Type B pancreatic cell (in vitro differentiated cells): ENCODE measurements at places on chromosomes 4 and X.

DNA sequence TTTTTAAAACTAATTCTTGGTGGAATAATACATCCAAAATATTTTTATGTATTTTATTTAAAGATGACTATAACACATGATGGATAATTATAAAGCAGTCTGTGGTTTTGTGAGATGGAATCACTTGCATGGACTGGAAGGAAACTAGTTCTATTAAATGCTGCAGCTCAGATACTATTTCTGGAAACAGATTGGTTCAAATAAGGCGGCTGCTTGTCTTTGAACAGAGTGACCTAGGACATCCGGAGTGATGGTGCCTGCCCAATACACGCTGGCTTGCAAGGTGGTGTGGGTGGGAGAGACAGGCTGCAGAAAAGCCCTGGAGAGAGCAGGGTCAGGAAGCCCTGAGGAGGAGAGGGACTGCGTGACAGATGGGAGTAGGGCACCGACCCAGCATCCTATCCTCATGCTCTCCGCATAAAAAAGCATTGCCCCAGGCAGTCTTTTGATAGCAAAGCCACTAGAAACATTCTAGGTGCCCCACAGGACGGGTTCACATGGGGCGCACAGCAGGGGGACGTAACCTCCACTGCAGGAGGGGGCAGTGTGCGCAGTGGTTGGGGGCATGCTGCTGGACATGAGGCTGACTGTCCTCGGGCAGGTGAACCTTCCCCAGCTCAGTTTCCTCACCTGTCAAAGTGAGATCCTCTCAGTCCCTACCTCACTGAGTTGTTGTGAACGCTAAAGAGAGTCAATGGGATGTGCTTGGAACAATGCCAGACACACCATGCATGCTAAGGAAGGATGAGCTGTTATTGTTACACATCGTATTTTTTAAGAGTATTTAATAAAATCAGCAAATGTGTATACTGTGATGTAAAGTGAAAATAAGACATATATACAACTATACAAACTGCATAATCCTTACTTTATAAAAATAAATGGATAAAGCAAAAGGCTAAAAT is 71.3 kb downstream of the EVC2 start:
- DNase-seq, result no peak

DNA sequence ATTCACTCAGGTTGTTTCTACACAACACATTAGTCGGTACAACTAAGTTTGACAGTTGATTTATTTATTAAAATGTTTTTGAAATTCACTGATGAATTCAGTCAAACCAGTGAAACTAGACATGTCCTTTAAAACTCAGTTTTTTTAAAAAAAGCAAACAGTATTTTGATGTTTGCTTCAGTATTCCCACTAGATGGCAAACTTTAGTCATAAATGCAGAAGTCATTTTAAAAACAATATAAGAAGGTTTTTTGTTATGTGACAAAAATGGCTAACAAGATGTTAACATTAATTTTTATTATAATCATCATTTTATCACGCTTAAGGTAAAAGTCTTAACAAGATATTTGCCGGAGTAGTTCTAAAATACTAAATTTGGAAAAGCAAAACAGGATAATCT is 1337.8 kb upstream of the DIAPH2 start:
- no peak for DNase-seq

GRCh38 chr4:105709081-105709450 is 482 bp downstream of the GSTCD start:
- DNase-seq, result no peak

GRCh38 chrX:86039625-86040568 is 7.5 kb downstream of the CHM start:
- no peak for DNase-seq

GRCh38 chrX:40143001-40143400 is 45.2 kb upstream of the BCOR start:
- DNase-seq, result no peak

DNA sequence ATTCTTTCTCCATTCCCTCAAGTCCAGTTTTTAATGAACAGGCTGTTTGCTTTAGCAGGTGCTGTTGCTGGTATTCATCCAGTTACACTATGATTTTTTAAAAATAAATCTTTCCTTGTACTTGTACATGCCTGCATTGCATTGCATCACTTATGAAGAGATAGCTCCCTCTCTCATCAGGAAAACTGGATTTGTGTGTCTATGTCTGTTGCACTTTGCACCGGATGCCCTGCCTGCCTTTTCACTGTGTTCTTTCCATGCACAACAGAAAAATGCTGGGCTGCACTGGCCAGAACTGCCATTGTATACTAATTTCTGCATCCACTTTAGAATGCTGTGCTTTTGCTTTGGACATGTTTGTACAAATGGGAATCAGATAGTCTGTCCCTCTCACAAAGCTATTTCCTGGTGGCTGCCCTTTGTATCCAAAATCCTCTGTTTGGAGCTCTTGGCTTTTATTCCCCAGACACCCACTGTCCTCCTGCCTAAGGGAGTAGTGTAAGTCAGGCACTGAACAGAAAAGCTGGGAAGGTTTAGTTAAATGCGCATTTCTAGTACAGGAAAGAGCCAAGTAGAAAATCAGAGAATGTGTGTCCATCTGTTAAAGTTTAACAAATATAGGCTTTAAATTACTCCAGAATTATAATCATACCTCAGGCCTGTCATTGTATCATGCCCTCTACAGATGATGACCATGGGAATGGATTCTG is 119.1 kb downstream of the MBNL3 start:
- DNase-seq, result no peak

- DNase-seq, result no peak
Observed at GRCh38 chrX:17833954-17834353, 27.1 kb downstream of the RAI2 start.

DNA sequence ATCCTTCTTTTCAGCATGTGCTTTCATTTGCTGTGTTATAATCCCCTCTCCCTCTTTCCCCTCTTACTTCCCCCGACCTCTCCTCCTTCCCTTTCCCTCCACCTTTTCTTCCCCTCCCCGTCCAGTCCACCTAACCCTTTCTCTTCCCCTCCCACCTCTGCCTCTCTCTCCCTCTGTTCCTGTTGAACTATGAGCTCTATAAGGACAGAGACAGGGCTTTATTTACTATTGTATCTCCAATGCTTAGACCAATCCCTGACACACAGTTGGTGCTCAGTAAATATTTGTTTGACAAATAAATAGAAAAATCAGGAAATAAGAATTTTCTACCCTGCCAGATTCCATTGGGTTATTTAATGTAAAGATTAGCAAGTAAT is 60.8 kb downstream of the EGF start:
- no peak for DNase-seq

GRCh38 chr4:154606728-154607723 is 5.4 kb downstream of the FGG start:
- no peak for DNase-seq

DNA sequence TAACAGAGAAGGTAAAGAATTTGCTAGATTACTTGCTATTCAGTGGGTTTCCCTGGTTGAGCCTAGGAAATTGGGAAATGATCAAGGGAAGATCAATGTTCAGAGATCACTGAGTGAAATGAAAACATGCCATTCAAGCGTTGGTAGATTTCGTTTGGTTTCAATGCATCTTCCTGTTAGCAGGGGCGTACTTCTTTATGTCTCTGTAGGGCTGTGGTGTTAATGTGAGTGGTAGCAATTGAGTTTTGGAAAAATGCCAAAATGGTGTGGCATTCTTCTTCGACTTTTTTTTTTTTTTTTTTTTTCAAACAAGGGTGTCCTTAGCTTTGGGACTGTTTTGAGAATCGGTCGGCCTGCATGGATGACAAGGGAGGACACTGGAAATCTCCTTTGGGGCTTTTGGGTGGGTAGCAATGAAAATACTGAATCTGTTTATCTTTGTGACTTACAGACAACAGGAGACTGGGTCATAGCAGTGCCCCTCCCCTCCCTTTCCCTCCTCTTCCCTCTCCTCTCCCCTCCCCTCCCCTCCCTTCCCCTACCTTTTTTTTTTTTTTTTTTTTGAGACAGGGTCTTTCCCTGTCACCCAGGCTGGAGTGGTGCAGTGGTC is 50.4 kb downstream of the SPRY1 start:
- no peak for DNase-seq

- DNase-seq, result no peak
Observed at GRCh38 chr4:86114563-86114962, 245.3 kb downstream of the MAPK10 start.

DNA sequence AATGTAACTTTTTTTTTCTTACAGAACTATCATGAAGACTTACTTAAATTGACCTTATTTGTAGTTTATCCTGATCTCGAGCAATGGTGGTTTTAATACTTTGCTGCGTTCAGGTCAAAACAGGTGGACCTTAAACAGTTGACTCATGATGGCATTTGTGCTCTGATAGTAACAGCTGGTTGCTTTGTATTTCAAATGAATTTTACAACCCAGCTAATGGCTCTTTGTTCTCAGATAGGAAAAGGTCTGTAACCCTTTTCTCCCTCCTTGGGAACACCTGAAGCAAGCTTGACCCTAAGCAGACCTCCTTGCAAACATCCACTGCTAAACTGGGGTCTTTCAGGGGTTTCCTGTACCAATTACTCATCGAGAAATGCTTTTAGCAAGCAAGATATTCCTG is 79.2 kb downstream of the F11 start:
- DNase-seq, result no peak

DNA sequence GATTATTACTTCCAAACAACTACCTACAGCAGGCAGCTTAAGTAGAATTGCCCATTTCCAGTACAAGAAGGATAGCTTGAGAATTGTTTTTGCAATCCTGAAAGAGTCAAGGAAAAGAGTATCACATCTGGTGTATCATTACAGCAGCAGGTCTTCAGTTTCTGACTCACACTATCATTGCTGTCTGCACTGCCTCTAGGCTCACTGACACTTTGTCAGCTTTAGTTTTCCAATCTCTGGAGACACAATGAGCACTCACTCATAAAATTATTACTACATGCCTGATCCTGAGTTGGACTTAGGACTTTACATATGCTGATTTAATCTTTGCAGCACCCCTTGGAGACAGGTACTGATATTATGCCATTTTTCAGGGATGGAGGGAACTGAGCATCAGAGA is 244.6 kb upstream of the BOD1L1 start:
- no peak for DNase-seq

DNA sequence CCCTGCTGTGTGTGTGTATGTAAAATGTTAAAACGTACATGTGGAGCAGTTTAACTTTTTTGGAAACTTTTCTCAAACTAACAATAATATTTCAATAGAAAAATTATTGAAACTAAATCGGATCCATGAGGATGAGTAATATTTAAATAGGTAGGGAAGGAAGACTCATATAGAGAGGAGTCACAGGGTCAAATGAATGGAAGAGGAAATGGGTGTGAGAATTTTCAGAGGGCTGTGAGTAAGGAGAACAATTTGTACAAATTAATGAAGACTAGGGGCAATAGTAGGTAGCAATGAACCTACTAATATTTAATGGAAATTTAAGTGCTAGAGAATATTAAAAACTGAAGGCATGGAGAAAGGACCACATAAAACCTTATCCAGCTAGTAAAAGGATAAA is 290.7 kb upstream of the PCDH18 start:
- no peak for DNase-seq

- no peak for DNase-seq
Observed at GRCh38 chr4:11626066-11626465, 197.4 kb upstream of the HS3ST1 start.

- no peak for DNase-seq
Observed at GRCh38 chr4:3202836-3203820, 45.8 kb upstream of the MSANTD1 start.

GRCh38 chr4:184444953-184445309 is 29.4 kb downstream of the IRF2 start:
- no peak for DNase-seq

GRCh38 chr4:15586066-15586465 is 69.1 kb downstream of the FBXL5 start:
- no peak for DNase-seq

DNA sequence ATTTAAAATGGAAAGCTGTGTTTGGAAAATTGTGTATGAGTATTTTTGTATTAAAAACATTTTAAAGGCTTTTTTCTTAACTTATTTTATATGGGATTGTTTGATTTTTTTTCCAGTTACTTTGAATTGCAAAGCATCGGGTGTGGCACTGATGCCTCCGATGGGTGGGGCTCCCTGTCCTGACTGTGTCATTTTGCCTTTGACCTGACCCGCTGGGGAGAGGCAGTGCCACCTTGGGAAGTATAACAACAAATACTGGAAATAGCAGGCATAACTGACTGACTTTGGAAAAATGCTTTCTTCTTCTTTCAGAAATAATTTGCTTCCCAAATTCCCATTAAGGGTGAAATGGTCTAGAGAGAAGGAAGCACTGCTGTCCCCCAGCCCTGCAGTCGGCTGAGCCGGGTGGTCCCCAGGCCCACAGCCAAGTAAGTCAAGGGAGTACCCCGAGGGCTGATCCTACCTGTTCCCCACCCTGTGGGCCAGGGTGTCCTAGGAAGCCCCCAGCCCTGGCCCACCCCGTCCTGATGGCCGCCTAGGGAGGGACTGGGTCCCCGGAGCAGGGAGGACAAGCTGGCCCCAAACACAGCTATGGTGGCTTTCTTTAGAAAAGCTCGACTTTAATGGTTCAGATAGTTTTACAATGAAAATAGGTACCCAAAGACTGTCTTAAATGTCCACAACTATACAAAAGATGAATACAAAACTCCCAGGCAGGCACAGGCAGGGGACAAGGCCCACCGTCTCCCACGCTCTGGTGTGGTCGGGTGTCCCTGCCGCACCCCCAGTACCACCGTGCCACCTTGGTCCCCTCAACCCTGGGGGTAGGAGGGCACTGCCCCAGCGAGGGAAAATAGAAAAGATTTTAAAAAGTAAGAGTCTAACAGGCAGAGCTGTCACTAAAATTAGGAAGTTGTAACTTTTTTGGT is 26.4 kb downstream of the NELFA start:
- no peak for DNase-seq

DNA sequence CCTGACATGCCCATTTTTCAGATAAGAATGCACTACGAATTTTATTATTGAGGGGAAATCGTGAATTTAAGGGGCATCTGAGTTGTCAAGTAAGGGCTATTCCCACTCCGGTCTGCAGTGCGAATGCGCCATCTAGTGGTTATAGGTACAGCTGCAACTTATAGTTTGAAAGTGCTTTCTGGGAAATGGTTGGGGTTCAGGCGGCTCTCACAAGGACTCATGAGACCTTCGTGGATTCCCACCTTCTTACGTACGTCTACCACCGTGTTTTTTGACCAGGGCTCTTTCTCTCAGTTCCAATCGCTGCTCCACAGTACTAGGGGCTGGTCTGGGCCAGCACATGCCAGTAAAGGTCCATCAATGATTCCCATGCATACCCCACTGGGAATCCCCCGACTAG is 12.3 kb downstream of the MSL3 start:
- no peak for DNase-seq

DNA sequence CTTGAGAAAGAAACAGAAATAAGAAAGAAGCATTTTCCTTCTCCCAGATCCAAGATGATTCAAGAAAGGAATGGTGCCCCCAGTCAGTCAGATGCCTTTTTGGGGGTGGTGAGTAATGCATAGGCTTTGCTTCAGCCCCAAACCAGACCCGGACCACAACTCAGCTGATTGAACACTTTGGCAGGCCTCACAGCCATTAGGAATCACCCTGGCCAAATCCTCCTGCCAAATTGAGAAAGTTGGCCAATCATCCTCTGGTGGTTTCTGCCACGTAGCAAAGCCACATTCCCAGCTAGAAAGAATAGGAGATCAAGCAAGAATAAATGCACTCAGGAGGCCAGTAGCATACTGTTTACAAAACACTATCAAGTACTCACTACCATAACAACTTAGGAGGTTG is 33.7 kb downstream of the FRMD7 start:
- no peak for DNase-seq
